ENCODE measurements at places on chromosomes 6 and 20.

DNA sequence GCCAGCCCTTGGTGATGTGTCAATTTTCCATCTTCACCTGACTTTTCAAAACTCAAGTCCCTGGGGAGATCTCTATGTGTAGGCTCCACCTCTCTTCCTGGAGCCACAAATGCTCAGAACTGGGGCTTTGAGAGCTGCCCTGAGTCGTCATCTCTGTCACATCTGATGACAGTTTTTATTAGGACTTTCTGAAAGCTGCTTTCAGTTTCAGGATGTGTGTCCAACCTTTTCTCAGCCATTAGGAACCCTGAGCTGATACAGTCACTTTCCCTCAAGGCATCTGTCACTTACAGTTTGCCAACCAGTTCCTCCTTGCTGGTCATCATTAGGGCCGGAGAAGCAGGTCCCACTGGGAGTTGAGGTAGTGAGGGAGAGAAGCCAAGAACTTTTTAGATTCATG lies 365.9 kb upstream of the CHD6 start:
- no peak for DNase-seq

DNA sequence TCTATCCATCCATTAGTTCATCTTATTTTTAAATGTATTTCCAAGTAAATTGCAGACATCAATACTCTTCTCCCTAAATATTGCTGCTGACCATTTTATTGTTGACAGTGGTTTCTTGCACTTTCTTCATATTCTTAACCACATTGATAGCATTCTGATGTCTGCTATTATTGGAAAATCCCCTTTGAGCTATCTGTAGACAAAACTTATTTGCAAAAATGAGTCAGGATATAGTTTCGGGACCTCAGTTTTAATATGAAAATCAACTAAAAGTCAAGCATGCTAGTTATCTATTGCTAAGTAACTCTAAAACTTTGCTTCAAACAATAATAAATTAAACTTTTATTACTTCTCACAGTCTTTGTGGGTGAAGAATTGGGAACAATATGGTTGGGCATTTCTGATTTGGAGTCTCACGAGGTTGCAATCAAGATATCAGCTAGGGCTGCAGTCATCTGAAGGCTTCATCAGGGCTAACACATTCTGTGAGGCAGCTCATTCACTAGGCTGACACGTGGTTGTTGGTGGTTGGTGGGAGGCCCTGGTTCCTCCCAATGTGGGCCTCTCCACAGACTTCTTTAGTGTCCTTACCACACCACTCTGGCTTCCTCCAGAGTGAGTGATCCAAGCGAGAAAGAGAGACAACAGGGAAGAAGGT lies 32.7 kb downstream of the CD109 start:
- no peak for DNase-seq

DNA sequence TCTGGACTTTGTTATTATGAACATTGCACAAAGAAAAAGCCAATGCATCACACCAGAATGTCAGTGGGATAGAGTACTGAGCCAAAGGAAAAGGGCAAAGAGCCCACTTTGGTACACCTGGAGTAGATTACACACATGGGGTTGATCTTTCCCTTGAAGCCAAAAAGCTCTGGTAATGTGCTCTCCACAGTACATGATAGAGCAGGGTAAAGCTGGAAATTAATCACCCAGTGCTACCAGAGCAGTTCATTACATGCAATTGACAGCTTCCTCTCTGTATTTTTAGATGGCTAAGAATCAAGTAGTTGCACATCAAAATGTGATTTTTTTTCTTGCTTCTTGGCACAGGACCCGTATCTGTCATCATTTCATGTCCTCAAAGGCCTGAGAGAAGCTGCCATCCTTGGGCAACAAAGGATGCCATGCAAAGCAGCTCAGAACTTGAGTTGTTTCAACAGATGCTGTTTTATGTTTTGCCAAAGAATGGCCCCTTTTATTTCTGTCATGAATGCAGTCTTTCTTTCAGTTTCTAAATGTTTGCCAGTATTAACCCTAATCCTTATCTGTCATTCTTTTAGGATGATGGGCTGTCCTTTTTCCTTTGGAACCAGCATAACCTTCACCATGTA lies 88.1 kb downstream of the HDGFL1 start:
- DNase-seq: no peak

DNA sequence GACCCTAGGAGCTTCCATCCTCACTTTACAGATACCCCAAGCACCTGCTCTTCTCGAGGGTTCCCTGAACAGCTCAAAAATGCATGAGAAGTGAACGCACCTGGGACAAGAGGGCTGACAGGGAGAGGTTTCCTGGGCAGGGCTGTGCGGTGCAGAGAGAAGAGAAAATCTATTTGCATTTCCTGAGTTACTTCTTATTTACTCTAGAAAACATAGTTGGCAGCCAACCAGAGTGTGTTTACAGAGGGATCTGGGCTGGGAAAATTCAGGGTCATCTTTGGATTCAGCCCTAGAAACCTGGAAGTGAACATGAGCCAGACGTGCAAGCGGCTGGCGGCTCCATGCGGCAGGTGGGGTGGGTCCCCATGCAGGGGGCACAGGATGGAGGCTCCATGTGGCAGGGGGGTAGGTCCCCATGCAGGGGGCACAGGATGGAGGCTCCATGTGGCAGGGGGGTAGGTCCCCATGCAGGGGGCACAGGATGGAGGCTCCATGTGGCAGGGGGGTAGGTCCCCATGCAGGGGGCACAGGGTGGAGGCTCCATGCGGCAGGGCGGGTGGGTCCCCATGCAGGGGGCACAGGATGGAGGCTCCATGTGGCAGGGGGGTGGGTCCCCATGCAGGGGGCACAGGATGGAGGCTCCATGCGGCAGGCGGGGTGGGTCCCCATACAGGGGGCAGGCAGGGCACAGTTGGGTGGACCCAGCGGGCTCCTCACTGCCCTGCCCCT lies 342.0 kb downstream of the TAF4 start:
- DNase-seq: no peak

- no peak for DNase-seq
These were observed 75.2 kb upstream of the ARHGAP18 start for GRCh38 chr6:129785047-129785755.

DNA sequence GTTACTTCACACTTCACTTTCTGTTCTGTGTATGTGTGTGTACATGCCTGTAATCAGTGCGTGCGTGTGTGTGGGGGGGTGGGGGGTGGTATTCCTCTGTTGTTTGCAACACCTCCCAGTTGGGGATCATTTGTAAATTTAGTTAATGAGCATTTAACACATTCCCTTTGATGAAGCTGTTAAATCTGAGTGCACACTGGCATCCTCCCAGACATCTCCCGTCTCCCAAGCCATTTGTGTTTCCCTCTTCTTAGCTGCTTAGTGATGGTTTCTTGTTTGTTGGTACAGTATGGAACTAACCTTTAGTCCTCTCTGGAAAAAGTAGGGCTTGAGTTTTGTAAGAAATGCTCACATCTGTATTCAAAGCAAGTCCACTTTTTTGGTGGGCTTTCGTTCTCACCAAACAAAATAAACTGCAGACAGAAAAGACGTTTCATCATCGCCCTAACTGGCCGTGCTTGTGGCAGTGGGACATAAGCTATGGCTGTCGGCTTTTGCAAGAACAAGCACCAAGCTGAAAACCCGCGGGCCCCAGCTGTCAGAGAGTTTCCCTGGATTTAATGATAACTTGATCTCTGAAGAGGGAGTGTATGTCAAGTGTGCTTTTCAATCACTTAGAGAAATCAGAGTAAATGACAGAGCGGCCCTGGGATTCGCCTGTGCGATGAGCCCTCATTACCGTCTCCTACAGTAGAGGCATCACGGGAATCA lies 54.9 kb upstream of the SASH1 start:
- DNase-seq: no peak

All from GM20000 (cell line).